GM13977 (cell line): ENCODE measurements at places on chromosomes 2 and 18.

GRCh38 chr18:48098007-48098406, 167.5 kb upstream of the SMAD2 start:
- DNase-seq = no peak

DNA sequence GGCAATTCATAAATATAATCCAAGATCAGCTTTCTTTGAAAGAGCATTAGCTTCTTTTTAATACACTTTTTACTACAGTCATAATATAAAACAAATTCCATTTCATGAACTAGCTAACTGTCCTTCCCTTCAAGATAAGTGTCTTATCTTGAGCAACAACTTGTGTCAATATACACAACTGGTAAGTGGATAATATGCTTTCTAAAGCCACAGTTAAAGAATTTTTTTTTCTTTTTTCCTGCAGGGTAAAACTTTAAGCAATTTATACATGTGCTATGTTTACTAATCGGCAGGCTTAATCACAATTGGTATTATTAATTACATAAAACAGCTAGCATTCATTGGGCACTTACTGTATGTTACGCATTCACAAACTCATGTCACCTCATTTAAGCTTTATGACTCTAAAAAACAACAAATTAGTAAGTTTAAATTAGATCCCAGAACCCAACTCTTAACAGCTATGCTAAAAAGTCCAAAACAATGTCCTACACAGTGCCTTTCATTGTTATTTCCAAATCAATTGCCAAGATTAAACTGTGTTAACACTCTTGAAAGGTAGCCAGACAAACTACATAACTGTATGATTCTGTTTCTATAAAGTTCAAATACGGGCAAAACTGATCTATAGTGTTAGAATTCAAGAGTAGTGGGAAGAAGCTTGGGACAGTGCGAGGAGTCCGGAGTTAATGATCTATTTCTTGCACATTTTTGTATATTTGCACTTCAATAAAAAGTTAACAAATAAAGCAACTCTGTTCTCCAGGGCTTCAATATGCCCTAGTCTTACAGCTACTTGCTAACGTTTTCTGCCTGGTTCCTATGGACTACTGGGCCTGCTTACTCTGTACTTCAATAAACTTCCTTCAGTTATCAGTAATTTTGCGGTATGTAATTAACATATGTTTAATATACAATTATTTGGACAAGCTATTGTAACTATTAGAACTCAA, 6.0 kb downstream of the TXNL1 start:
- no peak for DNase-seq

- DNase-seq = no peak
These were observed 72.3 kb downstream of the MDH1 start for GRCh38 chr2:63661076-63661475.

DNA sequence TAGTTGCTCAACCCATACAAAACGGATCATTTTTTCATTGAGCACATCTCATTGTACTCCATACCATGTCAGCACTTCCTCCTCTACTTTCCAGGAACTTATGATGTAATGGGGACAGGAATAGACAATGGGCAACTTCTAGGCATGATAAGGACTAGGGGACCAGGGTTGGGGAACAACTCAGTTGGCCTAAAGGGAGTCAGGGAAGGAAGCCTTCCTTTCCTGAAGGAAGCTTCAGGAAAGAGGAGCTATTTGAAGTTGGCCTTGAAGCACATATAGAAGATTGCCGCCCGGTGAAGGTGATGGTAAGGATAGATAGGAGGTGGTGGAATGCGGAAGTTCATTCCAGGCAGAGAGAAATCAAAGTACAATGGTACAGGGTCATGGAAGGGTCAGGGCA, 283.9 kb downstream of the SLC8A1 start:
- no peak for DNase-seq

DNA sequence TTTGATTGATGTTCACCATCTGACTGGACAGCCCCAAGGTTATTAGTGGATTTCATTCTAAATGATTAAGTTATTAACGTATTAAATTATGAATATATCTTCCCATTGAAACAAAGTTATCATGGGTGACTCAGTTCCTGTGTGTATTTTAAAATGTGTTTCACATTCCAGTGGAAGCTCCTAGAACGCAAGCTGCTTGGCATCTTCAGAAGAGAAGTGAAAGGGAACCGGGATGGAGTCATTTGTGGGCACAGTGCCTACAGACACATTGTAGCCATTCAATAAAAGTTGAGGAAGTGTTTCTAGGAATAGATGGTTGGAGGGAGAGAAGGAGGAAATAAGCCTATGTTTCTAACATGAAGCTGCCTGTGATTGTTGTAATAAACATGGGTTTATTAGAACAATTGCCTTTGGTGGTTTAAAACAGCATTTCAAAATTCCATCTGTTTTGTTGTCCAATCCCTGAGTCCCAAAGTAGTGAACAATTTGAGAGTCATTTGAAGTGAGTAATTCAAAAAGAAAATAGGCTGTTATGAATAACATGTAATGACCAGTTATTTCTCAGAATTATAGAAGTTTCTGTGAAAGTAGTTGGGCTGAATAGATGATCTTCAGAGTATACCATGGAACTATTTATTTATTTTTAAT, 143.5 kb downstream of the PKP4 start:
- DNase-seq = no peak
